ENCODE measurements at places on chromosomes 12 and 14. TPM values are rescaled to one million over a fixed set of nuclear protein-coding genes. Genes with fewer than 3 reads are reported as not detected.
A peak's percentile ranks its signal among the peaks of the same experiment; 100 is the strongest.

DNA sequence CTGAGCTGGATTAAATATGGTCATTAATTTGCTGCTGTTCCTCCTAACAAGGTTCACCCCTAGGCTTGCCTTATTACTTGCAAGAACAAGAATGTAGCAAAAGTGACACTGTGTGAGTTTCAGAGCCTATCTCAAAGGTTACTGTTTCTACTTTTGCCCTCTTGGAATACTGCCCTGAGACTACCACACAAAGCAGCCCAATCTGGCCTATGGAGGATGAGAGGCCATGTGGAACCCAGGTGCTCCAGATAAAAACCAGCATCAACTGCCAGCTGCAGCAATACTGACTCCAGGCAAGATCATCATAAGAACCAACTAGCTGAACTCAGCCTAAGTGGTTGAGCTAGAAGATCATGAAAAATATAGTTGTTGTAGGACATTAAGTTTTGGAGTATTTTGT, 22.4 kb upstream of the SUPT16H start:
- no peak for DNase-seq

DNA sequence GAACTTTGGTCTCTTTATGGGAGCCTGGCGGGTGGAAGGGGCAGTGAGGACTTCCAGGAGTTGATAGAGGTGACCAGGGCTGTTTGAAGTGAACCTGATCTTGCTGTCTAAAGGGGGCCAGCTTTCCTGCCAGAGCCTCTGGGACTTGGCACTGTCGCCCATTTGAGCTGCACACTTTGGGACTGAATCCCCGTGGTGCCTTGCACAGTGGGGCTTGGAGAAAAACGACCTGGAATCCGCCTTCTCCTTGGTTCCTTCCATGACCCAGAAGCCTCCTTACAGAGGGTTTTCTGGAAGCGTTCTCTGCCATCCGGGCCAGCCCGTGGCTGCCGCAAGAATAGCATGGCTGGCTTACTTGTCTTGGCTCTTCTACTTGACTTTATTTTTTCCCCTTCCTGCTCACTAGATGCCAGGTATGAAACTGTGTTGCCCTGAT, 2.0 kb downstream of the RFLNA start:
- no peak for DNase-seq

- no peak for DNase-seq
These were observed 438.3 kb downstream of the GXYLT1 start for GRCh38 chr12:41706376-41706775.

GRCh38 chr12:73731658-73732057, 806.0 kb upstream of the ATXN7L3B start:
- DNase-seq: no peak

DNA sequence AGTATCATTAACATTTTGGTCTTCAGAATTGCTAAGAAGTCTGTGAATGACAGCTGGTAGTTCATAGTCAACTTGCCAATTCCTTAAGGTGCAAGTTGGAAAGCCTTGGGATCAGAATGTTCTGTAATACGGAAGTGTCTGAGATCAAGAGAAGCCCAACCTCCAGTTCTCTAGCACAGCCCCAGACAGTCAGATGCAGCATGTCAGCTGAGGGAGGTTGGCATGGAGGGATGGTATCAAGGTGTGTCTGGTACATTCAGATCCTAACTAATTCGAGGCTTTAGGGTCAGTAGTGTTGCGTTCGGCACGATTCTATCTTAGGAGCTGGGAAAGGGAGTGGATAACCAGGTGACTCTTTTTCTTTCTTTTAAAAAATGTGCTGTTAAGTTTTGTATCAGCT, 38.3 kb downstream of the FNTB start:
- DNase-seq: no peak

DNA sequence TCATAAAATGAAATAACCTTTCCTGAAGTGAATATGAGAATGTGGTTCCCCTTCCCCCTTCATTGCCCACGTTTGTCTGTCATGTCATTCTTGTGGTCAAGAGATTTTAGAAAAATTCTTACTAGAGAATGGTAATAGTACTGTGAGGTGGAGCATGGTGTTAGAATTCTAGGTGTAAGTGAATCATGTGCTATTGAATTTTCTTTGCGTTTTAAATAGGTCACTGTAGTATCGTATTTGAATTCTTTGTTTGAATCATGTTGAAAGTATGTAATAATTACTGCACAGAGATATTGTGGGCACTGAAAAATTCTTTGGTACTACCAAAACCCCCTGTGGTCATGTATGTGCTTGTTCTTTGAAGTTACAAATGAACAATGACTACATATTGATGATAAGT, 49.9 kb downstream of the FUT8 start:
- DNase-seq: no peak

GRCh38 chr14:100140452-100141078, 18.9 kb downstream of the DEGS2 start:
- DNase-seq: no peak

DNA sequence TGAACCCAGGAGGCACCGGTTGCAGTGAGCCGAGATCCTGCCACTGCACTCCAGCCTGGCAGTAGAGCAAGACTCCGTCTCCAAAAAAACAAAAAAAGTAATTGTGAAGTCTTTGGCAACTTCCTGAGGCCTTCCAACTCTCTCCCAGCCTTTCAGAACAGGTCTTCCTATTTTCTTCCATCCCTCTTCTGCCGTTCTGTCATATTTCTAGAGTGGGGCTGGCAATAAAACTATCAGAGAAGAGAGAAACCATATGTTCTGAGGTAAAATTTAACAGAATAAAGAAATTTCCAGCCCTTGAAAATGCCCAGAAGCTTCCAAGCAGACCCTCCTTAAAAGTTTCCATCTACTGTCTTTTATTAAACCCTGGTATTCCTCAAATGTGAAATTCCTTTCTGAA, 100.4 kb downstream of the HMGA2 start:
- DNase-seq: no peak

DNA sequence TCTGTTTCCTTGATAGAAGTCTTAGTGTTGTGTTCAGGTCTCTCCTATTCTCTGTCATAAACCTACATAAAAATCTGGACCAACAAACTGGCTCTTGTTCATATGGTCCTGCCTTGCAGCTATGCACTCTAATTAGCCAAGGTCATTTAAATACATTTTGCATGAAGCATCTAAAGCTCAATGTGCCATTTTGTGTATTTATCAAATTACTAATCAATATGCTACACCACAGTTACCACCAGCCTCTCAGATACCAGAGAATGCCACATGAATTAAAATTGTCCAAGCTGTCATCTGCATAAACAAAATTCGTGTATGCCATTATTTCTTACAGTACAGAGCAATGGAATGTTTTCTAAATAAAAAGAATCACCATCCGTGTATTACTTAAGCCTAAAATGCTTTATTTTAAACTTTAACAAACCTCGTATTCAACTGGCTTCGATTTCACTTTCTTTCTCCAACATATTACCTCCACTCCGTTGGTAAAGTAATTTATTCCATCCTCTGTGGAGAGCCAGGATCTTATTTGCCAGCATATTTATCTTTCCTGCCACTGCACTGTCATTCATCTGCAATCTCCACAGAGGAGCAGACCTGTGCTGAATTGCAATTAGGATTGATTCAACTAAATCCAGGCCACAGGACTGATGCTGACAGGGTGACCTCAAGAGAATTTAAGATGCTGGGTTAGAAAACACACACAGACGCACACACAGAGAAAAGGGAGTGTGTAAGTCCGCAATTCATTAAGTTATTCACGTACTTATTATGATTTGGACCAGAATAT, 284.1 kb upstream of the FOXG1 start:
- DNase-seq: peak; percentile 3

DNA sequence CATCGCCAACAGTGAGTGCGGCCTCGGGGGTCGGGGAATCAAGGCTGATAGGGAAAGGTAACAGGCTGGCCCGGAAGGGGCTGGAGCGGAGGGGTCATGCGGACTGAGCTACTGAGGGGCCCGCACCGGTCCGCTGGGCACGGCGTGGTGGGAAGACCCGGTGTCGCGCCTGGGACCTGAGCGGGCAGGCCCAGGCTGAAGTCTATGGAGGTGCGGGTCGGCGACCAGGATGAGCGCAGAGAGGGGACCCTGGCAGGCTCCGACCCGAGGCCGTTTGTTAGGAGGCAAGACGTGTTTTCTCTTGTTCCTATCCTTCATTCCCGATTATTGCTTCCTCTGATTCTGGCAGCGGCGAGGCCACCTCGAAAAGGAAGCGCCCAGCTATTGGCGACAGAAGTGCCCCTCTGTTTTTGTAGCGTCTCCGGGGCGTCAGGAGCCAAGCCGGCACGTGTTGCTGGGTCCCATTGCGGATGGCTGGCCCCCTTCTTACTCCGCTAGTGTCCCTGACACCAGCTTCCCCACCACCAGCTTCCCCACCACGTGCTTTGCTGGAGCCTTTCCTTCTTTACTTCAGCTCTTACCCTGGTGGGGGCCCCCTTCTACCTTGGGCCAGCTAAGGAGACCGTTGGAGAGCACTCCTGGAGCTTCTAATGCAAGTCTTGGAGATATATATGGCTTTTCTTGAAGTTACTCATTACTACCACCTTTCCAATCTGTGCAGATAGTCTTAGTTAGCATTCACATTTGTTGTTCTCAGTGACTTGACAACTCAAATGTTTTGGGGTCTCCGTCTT, 653 bp downstream of the PA2G4 start:
- DNase-seq: no peak

DNA sequence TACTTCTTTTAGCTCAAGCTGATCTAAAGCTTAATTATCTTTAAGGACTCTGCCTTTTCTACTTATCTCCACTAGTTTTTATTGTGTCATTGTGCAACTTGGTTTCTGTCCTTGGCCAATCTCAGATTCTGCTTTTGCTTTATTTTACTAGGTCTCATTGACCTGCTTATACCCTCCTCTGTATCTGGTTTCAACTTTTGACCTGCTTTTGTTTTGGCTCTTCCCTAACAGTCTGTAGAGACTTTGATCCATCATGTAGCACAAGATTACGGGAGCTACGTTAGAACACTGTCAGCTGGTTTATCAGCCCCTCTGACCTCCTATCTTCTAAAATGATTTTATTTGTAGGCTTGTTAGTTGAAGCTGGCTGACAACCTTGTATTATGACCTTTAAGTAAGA, 43.6 kb downstream of the ZCRB1 start:
- DNase-seq: no peak

- no peak for DNase-seq
These were observed 165.4 kb downstream of the DERA start for GRCh38 chr12:16076557-16076956.

- no peak for DNase-seq
These were observed 771 bp upstream of the AVPR1A start for GRCh38 chr12:63151623-63152320.

- DNase-seq: no peak
These were observed 22.3 kb downstream of the MNAT1 start for GRCh38 chr14:60756847-60757246.

DNA sequence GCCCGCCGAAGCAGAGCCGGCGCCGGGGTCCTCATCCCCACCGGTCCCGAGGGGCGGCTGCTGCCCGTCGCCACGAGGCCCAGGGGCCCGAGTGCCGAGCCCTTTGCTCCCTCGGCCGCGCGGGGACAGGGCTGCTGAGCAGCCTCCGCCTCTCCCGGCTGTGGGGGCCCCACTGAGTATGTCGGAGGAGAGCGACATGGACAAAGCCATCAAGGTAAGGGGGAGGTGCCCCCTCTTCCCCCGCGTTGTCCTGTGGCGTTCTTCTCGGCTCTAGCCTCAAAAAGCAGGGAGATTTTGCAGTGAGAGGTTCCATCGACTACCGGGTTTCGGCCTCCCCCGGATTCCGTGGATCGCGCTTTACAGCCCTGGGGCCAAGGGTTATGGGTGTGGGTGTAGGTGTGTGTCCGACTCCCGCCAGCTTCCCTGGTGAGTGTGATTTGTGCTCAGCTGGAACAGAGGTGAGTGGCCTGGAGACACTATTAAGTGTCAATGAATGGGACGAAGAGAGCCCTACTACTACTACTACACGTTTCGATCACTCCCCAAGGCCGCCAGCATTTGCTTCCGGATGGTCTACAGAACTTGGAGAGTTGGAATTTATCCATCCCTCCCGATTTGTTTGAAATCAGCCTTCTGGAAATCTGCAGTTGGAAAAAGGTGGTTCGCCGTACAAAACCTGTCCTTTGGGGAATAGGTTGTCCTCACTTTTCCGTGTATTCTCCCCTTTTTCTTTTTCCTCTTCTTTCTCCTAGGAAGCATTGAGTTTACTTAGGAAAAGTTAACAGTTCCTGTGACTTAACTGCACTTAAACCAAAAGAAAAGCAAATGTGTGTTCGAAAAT, 748 bp downstream of the MAPKAPK5 start:
- no peak for DNase-seq

GRCh38 chr12:12266389-12266872, 413 bp downstream of the LRP6 start:
- no peak for DNase-seq

- no peak for DNase-seq
These were observed 343.3 kb downstream of the RAD51B start for GRCh38 chr14:68162887-68163286.

DNA sequence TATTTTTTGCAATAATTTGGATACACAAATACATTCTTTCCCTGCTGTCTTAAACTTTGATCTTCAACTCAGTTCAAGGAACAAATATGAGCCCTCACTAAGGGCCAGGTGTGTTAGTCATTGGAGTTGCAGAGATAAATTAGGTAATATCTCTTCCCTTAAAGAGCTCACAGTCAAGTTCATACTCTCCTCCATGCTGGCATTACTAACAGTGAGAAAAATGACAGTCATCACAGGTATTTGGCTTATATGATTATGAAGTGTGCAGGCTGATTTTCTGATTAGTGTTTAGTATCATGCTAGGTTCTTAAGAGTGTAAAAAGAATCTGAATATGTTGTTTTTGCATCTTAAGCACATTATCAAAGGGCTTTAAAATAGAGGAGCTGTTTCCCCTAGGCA, 594.7 kb downstream of the CCER1 start:
- DNase-seq: no peak

DNA sequence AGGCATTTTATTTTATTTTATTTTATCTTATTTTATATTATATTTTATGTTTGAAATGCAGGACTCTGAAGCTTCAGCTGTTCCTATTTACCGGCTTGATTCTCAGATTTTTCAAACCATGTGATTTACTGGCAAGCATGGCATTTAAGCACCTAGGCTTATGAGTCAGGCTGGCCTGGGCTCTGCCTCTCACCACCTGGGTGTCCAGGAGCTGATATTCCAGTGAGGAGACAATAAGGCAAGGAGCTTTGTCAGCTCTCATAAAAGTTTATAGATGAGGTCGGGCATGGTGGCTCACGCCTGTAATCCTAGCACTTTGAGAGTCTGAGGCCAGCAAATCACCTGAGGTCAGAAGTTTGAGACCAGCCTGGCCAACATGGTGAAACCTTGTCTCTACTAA, 2.1 kb downstream of the DAO start:
- no peak for DNase-seq

- no peak for DNase-seq
These were observed 1146.8 kb downstream of the FSCB start for GRCh38 chr14:43360239-43360638.

CLEC2A gene
- not detected for total RNA-seq

BIN2 gene
- 1.2 TPM for total RNA-seq

SYCP3 gene
- 0.82 TPM for total RNA-seq

TSPAN11 gene
- total RNA-seq: 2.9 TPM

PLEK2 gene
- total RNA-seq: 0.41 TPM

RASSF9 gene
- total RNA-seq: 0.41 TPM

CRY1 gene
- 41.2 TPM for total RNA-seq

DCP1B gene
- 6.1 TPM for total RNA-seq
